ENCODE measurements at places on chromosomes 3 and 15. TPM values are rescaled to one million over a fixed set of nuclear protein-coding genes. Genes with fewer than 3 reads are reported as not detected.

- DNase-seq = peak; percentile 65
Measured at GRCh38 chr3:50674349-50675178, at the start of gene DOCK3. TSS of gene DOCK3 (plus strand) at chr3:50674927. CDS start at chr3:50675264, 337 bp downstream.

GRCh38 chr15:65207280-65207840, 3.9 kb downstream of the CILP start:
- DNase-seq = no peak

The CHRFAM7A gene
- total RNA-seq = not detected

The VWA5B2 gene
- 0.11 TPM for total RNA-seq

The PATL2 gene
- 7.7 TPM for total RNA-seq

GRCh38 chr3:195806211-195806915, 5.4 kb downstream of the MUC4 start:
- no peak for DNase-seq

- no peak for DNase-seq
Measured at GRCh38 chr15:78130466-78131294, 565 bp downstream of the CIB2 start.

The RBP2 gene
- not detected for total RNA-seq

The GOLGA8Q gene
- 1.0 TPM for total RNA-seq

The LMCD1 gene
- 2.6 TPM for total RNA-seq

DNA sequence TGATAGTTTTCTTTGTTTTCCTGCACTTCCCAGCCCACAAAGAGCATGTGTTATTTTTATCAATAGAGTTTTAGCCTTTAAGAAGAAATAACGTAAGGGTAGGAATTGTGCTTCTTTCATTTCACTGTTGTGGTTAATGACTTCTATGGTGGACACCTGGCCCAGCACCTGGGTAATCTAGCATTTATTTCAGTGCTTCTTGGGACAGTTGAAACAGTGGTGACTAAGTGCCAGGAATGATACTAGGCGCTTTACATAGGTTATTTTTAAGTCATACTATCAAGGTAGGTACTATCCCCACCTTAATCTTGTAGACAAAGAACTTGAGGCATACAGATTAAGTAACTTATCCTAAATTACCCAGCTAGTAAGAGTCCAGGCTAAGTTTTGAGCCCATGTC, 243.8 kb downstream of the SOX2 start:
- DNase-seq = no peak

DNA sequence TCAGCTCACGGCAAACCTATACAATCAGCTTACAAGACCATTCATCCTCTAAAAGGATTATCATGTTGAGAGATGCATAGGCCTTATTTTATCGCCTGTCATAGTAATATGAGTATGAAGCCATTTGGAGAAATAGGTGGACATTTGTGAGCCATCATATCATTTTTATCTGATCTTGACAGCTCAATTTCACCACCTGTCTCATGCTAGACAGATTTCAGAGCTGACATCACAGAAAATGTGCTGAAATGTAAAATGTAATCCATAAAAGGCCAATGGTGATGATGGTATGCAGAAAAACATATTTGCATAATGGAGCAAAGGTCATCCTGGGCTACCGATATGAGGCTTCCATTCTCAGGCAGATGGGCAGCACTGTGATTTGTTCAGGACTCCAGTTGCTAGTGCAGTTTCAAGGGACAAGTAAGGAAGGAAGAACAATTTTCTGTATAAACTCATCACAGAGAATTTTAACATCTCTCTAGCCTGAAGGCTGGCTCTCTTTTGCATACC, 221.5 kb downstream of the ULK4 start:
- no peak for DNase-seq

DNA sequence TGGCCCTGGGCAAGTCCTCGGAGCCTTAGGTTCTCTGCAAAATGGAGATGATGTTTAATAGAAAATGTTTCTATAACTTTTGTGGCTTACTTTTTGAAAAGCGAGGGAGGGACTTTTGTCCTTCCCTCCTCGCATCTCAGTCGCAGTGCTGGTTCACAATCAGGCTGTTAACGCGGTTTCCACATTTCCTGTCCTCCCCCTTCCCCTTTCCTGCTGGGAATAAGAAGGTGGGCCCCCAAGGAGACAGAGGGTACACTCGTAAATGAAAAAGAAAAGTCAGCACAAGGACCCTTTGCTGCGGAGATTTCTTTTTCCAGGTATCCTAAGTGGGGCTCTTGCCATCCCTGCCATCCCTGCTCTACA, 29.5 kb downstream of the ARHGAP31 start:
- no peak for DNase-seq

GRCh38 chr3:130905551-130905950, 11.7 kb downstream of the ATP2C1 start:
- no peak for DNase-seq

DNA sequence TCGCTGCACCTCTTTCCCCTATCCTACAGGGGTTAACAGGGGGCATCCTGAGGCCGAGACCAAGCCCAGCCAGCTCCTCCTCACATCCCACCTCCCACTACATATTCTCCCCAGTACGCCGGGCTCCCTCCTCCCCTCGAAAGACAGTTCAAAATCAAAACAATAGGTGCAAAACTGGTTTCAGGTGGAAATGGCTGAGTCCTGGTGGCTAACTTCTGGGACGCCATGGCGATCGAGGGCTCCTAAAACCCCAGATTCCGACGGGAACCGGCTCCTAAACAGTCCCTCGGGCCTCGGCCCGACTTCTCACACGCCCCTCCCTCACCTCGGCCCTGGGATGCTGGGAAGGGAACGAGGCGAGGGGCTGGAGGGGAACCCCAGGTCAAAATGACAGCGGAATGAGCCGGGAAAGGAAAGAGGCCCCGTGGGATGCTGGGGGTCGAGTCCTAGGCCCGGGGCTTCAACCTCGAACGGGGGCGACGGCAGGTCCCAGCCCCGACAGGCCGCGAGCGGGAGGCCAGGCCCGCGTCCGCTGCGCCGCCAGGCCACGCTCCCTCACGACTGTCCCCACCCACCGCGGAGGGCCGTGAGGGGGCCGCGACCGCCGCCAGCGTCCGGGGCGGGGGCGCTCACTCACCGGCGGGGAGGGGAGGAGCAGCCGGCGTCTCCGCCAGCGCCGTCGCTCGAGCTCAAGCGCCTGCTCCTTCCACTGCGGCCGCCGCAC, 492 bp downstream of the TMCC1 start:
- DNase-seq = peak; percentile 85

GRCh38 chr3:140273542-140274195, 338.7 kb downstream of the CLSTN2 start:
- DNase-seq = no peak

The CCDC13 gene
- 0.42 TPM for total RNA-seq

GRCh38 chr3:55173504-55173903, 245.6 kb upstream of the LRTM1 start:
- no peak for DNase-seq

DNA sequence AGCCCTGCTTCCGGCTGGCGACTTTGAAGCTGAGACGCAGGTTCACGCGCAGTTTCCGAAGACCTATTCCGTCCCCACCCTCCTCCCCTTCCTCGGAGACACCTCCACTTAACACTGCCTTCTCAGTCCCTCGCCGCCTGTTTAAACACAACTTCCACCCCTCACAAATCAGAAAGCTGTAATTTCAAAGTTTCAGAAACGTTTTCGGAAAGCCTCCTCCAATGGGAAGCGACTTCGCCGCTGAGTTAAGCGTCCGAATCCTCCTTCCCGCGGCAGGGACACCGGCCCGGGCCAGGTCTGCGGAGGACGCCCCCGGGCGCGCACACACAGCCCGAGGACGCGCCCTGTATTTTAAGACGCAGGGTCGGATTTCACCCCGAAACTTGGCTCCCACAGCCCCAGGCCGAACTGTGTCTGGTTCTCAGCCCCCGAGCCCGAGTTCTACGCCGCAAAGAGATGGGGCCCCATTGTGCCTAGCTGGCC, 559 bp upstream of the LRRN1 start:
- DNase-seq = no peak

The CCDC9B gene
- total RNA-seq = 0.39 TPM

DNA sequence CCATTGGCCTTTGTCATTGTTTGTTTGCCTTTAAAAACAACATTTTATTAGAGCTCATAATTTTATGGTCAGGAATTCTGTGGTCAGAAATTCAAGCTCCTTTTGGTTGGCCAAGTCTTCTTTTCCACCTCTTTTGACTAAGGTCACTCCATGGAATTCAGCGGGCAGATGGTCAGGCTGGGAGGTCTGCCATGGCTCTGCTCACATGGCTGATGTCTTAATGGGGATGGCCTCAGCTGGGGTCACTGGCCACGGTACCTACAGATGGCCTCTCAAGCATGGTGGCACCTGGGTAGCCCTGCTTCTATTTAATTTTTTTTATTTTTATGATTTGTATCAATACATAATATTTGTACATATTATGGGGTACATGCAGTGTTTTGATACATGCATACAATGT, 360.8 kb upstream of the MCTP2 start:
- DNase-seq = no peak

DNA sequence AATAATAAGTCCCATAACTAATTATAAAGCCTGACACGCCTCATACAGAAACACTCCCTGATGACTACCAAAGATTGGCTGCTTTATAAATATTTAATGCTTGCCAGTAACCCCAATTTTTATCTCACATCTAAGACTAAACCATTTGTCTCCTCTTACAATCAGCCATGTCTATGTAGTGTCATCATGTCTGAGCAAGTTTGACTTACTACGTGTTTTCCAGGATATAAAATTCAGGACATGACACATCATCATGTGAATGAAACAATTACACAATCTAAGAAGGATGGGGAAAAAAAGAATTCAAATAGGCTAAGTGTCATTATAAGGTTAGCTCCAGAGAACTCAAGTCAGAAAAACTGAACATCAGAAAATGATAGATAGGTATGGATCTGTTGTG, 208.7 kb downstream of the MECOM start:
- no peak for DNase-seq

DNA sequence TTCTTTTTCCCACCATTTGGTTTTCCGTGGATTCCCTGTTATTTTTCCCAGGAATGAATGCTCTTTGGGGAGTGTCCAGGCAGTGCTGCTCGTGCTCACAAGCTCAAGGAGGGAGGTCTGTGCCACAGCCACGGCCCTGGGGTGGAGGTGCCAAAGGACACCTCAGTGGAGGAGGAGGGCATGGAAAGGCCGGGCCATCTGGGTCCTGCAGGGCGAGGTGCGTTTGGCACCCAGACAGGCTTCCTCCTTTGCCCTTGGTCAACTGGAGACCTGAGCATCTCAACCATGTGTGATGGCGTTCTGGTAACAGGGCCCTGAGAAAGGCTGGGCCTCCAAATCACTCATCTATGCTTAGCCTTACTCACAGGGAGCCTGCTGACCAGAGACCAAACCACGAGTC, 25.4 kb downstream of the KY start:
- DNase-seq = no peak
